NCI-H82 (cell line): ENCODE measurements at places on chromosomes 12 and 14.

- DNase-seq = no peak
Observed at GRCh38 chr14:56094076-56094475, 24.1 kb upstream of the PELI2 start.

DNA sequence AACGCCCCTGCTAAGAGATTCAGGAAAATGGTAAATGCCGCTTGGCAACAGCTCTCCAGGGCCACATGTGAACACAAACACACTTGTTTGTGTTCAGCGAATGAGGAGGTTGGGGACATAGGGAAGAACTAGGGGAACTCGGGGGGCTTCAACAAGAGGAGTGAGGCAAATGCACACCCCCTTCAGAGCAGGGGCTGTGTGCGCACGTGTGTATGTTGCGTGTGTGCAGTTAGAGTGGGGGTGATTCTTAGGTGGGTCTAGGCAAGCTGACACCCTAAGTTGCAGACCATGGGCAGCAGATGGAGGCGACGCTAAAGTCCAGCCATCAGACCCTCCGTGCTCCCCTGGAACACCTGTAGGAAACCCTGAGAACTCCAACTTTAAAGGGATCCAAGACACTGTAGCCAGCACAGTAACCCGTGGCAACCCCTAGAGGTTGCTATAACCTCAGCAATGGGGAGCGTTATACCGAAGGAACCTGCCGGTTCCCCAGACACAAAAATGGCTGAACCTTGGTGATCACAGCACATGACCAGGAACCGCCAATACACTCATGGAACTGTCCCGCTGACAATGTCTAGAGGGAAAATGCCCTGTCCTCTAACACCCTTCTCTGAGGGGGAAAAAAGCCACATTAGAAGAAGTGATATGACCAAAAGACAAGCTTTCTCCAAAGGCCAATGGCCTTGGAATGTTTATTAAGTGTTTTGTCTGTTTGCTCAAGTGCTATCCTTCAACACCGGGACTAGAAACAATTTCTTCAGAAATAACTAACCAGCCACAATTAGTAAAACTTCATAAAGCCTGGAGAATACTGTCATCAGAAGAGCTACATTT lies 86.5 kb upstream of the CEP83 start:
- peak; percentile 67 for DNase-seq

GRCh38 chr12:128643155-128643554 lies 180.6 kb downstream of the SLC15A4 start:
- DNase-seq = peak; percentile 93

- DNase-seq = no peak
Observed at GRCh38 chr14:97329701-97330100, 532.5 kb downstream of the VRK1 start.

DNA sequence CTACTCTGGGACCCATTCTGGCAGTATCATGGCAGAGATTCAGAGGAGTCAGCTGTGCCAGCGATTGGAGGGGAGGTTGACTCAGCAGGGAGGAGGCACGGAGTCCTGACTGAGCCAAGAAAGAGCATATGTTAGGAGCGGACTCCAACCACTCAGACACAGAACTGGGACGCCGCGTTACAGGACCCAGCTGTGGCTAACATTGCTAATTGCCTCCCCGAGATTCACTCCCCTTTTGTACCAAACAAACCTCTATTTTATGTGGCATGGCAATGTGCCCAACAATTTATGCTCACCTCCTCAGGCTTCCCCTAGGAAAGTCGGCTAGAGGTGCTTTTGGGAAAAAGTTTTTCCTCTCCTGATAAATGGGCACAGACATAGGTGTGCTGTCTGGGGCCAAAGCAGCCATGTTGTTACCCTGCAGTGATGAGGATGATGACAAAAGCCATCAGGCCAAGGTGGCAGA lies 15.2 kb upstream of the CLIP1 start:
- DNase-seq = no peak

DNA sequence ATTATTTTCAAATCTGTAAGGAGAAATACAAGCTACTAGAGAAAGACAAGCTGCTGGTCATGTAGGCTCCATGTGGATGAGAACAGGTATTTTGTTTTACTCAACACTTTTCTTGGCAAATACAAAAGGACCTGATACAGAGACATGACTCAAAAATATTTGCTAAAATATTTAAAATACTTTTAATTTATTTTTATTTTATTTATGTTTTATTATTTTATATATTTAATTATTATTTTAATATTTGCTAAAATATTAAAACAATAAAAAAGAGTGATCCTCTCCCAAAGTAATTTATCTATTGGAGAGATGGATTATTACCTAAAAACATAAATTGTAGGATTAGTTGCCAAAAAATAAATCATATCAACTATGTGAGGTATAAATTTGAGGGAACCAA lies 808.9 kb upstream of the SEL1L start:
- no peak for DNase-seq
